8988T (cell line): ENCODE measurements at places on chromosomes 11 and 22.

DNA sequence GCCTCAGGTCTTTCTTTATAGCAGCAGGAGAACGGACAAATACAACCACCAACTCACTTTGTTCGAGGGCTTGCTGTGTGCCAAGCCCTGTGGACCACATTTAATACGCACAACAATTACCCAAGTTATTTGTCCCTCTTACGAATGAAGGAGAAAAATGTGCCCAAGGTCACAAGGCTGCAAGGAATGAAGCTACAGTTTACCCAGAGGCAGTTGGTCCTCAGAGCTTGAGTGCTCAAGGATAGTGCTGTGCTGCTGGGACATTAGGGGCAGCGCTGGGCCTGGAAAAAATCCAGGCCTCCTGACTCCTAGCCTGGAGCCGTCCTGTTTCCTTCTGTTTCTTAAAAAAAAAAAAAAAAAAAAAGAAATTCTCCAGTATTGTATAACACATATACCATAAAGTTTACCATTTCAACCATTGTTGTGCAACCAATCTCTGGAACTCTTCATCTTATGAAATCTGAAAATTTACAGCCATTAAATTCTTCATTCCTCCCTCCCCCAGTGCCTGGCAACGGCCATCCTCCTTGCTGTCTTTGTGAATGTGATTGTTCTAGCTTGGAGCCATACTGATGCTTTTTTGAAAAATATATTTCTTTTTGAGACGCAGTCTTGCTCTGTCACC lies 1.0 kb upstream of the C11orf86 start:
- DNase-seq, result no peak

- no peak for DNase-seq
Measured at GRCh38 chr11:22753416-22753815, 76.2 kb downstream of the SVIP start.

DNA sequence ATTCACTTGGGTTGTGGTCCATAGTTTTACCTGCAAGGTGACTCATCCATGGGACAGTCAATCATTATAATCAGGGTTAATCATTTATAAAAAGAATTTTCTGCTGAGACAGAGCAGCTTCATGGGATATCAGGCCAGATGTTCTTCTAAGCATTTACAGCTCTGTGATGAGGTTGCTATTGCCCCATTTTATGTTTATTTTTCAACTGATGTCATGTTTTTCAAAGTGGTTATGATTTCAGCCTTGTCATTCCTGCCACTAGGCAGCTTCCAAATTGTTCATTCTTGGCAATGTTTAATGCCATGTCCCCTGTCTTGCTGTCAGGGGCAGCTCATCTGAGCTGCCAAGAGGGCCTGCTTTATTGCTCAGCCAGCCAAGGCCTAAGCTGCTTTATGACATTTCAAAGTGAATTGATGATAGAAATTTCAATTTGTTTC lies 35.9 kb upstream of the ZBED5 start:
- no peak for DNase-seq

DNA sequence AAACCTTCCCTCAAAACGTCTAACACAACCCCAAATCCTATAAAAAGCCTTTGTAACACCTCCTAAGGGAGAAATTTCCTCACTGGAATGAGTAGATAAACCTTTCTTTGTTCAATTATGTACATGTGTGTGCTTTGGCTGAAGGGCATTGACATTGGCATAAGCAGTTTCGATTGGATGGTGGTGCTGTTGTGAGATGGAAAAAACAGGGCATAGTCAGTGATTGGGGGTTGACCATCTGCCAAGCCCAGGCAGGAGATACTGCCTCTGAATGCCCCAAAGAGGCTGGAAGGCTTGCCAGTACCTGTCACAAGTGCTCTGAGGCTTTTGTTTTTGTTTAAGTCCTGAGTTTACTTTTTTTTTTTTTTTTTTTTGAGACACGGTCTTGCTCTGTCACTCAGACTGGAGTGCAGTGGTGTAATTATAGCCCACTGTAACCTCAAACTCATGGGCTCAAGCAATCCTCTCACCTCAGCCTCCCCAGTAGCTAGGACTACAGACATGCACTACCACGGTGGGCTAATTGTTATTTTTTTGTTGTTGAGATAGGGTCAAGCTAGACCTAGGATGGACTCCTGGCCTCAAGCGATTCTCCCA lies 1.2 kb upstream of the CCDC117 start:
- DNase-seq, result no peak

- DNase-seq, result no peak
Measured at GRCh38 chr22:26066534-26066933, 102.7 kb upstream of the SEZ6L start.

- DNase-seq, result no peak
Measured at GRCh38 chr11:3942956-3943497, 87.6 kb downstream of the STIM1 start.
